ENCODE measurements at places on chromosomes 11 and 22.

- DNase-seq, result no peak
Measured at GRCh38 chr22:27474112-27474571, 327.4 kb downstream of the MN1 start.

DNA sequence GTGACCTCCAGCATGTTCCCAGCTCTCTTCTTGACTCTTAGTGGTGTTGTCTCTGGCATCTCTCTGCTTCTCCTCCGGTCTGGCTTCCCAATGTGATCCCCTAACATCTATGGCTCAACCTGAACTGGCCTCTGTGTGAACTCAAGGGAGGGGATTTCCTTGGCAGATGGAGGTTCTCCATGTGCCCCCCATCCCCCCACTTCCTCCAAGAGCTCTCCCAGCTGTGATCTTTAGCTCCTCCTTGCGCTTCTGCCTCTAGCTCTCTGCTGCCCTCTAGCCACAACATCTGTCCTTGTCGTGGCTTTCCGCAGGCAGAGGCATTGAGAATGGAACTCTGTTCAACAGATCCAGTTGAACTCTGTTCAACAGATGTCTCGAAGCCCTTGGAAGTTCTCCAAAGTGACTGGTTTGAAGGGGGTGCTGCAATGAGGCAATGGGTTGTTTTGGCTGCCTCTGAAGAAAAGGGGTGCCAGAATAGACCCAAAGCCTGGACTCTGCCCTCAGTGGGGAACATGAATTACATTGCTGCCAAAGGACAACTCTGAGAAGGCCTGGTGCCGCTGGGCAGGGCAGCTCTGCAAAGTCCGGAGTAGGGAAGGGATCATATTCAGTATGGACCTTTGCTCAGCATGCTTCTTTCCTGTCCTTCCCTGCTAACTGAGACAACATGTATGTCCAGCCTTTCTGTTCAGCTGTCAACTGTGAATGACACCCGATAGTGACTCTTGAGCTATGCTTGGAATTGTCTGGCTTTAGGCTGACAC is 61.9 kb downstream of the ADM start:
- peak; percentile 73 for DNase-seq

DNA sequence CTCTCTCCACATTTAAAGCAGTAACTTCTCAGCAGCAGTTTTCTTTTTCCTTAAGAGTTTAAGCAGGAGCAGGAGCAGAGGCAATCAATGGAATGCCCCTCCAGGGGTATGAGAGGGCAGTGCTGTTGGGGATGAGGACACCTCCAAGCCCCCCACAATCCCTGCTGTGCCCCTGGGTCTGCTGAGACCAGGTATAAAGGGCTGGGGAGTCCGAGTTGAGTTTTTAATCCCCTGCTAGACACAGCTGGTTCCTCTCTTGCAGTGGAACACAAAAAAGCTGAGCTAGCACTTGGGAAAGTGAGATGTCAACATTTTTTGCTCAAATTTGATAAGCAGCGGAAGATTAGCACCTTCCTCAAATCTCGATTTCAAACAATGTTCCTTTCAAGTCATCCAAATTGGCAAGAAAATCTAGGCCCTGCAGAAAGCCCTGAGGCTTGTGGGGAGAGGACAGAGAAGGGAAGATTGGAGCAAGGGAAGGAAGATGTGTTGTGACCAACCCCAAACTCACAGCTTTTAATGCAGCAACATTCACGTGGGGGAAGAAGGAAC is 581.9 kb downstream of the SOX6 start:
- DNase-seq, result no peak

GRCh38 chr11:79400717-79401330 is 40.0 kb downstream of the TENM4 start:
- peak; percentile 64 for DNase-seq

DNA sequence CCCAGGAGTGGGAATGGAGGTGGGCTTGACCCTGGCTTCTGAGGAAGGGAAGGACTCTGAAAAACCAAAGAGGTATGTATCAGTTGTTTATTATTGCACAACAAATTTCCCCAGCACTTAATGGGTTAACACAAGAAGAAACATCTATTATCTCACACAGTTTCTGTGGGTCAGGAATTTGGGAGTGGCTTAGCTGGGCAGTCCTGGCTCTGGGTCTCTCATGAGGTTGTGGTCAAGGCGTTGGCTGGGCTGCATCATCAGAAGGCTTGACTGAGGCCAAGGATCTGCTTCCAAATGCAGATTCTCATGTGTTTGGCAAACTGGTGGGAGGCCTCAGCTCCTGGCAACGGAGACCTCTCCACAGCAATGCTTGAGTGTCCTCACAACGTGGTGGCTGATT is 17.5 kb upstream of the SMIM38 start:
- no peak for DNase-seq

GRCh38 chr11:119421941-119422808 is 797 bp downstream of the THY1 start:
- DNase-seq, result peak; percentile 75

- peak; percentile 61 for DNase-seq
Measured at GRCh38 chr11:72370201-72370600, 64.1 kb downstream of the CLPB start.

- no peak for DNase-seq
Measured at GRCh38 chr11:125268611-125269010, 104.1 kb downstream of the PKNOX2 start.

DNA sequence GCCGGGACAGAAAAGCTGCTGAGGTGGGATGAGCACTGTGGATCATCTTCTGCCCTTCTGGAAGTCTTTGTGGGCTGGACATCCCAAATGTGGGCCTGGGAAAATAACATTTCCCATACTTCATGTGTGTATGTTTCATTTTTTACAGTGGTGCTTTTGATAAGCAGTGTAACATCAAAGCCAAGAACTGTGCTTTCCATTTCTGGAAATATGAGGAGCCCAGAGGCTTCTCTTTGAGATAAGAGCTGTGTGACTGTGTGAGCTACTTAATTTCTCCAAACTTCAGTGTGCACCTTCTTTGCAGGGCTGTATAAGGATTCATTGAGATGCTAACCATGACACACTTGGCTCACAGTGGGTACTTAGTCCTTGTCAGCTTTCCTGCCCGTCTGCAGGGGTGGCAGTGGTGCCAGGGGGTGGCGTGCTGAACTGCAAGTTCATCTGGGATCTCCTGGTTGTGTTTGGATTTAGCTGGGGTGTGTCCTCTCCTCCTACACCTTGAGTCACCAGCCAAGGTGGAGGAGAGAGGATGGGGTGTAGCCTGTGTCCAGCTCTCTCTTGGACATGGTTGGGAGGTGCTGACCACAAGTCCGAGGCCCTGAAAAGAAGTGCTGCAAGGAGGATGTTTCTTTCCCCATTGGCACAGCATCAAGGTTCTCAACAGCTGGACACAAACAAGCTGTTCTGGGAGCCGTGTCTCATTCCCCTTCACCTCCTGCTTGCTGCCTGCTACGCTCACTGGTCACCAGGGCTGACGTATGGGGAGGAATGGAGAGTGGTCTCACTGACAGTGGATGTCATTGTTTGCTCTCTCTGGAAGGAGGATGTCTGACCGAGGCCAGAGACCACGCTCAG is 139.4 kb downstream of the TEAD1 start:
- no peak for DNase-seq

DNA sequence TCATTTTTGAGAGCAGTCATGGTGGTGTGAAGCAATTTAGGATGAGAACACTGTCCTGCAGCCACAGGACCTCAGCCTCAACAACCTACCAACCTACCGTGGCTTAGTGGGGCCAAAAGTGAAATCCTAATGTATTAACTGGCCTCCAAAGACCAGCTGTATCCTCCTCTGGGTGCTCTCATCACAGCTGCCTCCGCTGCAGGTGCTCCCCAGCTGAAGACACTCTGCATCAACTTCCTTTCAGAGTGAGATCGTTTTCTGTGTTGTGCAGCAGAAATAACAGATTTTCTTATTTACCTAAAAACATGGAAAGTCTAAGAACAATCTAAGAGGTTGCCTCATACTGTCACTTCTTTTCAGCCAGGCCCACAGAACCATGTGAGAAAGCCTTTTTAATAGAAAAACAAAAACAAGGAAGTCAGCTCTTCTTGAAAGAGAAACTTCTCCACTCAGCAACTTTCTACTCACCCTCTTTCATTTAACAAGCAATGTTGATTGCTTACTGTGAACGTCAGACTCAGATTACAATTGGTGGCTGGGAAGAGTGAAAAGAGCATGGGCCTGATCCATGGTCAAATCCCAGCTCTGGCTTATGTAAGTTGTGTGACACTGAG is 136.1 kb downstream of the TENM4 start:
- DNase-seq, result no peak

DNA sequence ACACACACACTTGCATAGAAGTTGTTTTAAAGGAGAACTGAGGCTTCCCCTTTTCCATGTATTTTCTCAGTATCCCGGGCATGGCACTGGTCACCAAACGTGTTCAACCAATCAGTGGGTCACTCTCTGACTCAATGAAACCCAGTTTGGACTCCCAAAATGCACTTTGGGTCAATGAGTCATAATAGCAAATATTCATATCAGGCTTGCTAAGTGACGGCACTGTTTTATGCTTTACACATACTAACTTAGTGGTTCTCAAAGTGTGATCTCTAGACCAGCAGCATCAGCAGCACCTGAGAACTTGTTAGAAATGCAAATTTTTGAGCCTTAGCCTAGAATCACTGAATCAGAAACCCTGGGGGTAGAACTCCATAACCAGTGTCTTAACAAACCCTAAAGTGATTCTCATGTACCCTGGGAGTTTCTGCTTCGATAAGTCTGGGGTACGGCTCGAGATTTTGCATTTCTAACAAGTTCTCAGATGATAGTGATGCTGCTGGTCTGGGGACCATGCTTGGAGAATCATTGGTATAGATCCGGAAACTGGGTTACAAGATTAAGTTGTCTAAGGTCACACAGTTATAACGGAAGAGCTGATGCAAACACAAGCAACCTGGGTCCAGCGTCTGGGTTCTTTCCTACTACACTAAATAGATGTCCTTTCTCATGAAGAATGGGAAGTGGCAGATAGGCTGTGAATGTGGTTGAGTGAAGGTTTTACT is 35.6 kb downstream of the ETS1 start:
- no peak for DNase-seq
